Activated CD8-positive, alpha-beta memory T cell treated with anti-CD3 and anti-CD28 coated beads for 48 hours (primary cell): ENCODE measurements at places on chromosomes 7 and 10.

GRCh38 chr7:130560972-130561371 is 69.1 kb downstream of the MEST start:
- no peak for DNase-seq

DNA sequence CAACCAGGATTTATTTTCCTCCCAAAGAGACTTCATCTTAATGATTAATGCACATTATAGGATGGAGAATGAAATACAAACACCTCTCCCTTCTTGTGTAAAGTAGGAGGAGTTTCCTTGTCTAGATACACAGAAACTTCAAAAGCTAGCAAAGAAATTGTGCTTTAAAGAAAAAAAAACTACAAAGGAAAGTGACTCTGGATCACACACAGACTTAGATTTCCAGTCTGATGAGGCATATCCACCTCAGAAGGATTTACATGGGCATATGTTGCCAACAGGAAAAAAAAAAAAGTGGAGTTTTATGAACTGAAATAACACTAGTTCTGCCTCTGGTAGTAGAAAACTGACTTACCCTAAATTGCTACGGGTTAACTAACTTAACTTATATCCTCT is 449.6 kb downstream of the KCNMA1 start:
- no peak for DNase-seq

DNA sequence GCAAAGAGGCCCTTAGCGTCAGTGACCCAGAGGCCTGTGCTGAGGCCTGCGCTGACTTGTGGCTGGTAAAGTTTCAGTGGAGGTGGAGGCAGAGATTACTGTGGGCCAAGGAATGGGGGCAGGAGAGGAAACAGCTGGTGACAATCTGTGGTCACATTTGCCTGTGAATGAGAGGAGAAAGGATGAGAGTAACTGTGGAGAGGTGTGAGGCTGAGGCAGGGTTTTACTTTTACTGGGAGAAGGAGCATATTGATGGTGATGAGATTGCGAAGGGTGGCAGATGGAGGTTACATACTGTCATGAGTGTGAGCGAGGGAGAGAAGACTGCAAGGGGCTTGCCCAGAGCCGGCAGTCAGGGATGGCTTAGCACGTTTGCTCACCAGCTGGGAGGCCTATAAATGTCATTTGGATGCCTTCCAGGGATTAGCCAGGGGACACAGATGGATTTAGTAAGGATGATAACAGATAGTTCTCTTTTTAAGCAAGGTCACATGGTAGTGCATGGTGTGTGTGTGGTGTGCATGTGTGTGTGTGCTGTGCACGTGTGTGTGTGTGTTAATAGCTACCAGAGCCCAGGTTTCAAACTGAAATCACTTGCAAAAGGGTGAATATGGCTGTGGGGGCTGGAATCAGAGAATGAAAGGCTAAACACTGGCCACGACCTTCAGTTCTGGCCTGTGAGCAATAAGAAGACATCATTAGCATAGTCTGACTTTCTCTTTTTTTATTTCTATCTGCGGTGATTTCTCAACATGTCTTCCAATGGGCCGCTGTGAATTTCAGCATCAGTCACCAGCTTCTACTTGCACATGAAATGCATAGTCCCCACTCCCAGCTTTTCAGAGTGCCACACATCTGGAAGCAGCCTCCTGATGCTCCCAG is 291.5 kb upstream of the ZNF32 start:
- DNase-seq = no peak

DNA sequence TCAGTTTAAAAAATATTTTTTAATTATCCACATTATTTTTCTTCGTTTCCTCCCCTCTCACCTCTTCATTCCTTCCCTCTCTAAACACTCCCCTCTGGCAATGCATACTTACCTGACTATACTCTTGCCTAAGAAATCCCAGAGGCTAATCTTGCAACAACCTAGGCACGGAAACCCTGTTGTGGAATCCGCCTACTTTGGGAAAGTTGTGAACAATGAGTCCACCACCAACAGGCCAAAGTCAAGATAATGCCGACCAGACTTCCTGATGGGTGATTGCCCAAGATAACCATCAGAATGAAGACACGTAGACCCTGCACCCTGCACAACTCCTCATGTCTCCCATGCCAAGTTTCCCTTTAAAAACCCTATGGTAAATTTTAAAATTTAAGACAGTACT is 521.5 kb downstream of the KIF20B start:
- DNase-seq = no peak

DNA sequence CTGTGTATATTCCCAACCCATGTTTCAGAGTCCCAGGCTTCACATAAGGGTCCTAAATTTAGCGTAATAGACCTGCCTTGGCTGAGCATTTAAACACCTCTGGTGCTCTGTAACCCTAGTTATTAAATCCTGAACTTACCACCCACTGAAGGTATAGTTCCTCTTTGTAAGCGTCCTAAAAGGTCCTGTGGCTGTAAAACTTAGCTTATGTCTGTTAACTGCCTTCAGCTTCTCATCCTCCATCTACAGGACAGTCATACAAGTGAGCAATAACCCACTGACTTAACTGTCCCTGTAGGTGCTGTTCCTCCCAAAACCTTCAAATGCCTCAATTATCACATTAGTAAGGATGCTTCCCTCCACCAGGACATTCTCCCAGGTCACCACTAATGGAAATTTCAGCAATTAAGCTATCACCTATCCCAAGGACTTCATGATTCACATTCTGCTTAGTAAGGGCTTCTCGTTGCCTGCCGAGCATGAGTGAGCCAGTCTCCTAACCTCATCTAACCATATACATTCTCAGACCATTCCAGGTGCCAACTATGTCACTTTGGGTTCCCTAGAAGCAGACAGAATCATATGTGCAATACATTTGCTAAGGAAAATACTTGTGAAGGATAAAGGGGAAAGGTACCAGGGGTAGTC is 55.8 kb downstream of the CASD1 start:
- no peak for DNase-seq

- DNase-seq = no peak
These were observed 2.0 kb downstream of the IFRD1 start for GRCh38 chr7:112452102-112452888.

DNA sequence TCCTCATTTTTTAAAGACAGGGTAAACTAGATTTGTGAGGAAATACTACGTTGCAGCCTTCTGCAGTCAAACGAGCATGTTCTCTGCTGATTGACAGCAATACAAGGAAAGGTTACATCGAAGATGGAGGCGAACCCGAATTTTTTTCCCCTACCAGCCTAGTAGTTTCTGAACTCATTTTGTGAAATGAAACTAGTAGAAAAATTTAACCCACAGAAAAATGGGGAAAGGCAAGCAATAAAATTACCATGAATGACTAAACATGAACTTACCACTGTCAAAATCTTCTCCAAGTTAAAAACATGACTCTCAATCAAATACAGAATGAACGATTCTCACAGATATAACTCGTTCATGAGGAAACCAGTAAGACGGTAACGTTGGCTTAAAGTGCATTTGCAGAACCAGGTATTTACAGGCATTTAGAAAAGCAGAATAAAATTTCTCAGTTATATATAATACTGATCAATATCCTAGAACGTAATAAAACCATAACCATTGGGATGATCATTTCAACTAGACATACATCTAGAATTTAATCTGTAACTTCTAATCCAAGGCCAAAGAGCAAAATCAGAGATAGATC is 73.9 kb downstream of the CELF2 start:
- DNase-seq = no peak

GRCh38 chr7:43647673-43648472 is 65.0 kb downstream of the STK17A start:
- no peak for DNase-seq

DNA sequence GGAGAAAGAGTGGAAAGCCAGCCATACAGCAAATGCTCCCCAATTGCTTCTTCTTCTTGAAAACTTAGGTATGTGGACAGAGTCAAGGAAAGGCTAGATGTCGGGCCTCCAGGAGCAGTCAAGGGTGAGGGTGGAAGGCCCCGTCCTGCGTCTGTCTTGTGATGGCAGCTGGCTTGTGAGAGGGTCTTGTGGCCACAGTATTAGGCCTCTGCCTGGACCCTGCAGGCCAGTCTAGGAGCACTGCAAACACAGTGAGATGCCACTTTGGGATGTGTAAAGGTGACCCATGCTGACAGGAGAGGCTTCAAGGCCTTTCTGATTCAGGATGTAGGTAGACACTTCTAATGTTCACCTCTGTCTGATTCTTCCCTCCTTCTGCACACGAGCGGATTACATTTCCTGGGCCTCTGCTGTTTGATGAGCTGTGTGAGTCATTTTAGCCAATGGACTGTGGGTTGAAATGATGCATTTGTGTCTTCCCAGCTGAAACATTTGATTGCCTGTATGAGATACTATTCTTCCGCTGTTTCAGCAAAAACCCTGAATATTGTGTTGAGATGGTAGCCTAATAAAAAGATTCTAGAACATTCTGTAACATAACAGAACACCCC is 135.4 kb downstream of the EMX2 start:
- no peak for DNase-seq
